ENCODE measurements at places on chromosomes 4 and X. TPM values are rescaled to one million over a fixed set of nuclear protein-coding genes. Genes with fewer than 3 reads are reported as not detected.

RNF212 gene
- not detected for total RNA-seq

GRCh38 chr4:152158225-152158624 lies 377.7 kb downstream of the FBXW7 start:
- DNase-seq: no peak

DNA sequence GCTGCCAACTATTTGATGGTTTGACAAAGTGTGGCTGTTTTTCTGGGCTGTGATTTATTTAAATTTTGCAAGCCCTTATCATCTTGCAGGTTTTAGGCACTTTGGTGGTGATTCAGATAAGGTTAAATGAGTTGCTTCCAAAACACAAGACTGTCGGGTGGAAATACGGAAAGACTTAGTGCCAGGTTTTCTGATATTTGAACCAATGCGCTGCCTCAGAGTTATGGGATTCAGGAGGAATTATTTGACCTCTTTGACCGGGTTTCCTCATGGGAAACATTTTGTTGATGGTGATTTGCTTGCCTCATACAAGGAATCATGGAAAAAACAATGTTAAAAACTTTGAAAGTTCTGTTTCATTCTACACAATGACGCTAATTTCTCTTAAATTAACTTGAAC lies 136.1 kb upstream of the MAP9 start:
- DNase-seq: no peak

CFAP47 gene
- 3.4 TPM for total RNA-seq

CFP gene
- not detected for total RNA-seq

FGFR3 gene
- 8.6 TPM for total RNA-seq

DNA sequence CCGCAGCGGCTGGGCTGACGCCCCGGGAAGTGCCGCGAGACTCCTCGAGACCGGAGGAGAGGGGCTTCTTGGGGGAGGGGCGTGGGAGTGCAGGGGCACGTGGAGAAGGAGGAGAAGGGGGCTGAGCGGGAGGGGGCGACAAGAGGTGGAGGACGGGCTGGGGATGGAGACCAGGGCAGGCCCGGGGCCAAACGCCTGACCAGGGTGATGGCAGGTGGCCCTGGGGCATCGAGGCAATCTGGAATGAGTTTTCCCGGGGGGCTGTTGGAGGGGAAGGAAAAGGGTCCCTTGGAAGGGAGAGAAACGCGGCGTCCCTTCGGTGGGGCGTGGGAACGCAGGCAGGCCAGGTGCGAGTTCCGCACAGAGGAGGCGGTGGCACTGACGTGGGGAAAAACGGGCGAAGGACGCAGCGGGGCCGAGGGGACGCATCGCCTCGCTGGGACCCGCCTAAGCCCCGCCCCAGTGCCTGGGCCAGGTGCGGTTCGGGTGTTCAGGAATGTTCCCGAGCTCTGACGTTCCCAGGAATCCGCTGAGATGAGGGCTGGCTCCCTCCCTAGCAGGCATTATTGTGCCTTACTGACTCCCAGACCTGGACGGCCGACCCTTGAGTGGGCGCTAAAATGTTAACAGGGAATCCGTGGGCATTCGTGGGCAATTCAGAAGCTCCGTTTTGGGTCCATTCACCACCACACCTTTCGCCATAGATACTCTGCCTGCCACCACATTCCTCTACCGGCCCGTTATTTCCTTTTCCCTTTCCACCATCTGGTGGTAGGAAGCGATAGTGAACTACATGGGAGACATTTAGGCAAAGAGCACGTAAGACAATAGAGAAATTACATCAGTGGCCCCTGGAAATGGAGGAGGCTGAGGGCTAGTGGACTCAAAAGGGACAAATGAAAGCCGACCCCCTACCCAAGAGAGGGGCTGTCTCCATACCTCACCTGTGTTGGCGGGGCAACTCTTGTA lies 795 bp upstream of the SH3KBP1 start:
- DNase-seq: peak; percentile 80

- DNase-seq: peak; percentile 3
These were observed 70.8 kb downstream of the ADRA2C start for GRCh38 chr4:3836756-3837601.

DNA sequence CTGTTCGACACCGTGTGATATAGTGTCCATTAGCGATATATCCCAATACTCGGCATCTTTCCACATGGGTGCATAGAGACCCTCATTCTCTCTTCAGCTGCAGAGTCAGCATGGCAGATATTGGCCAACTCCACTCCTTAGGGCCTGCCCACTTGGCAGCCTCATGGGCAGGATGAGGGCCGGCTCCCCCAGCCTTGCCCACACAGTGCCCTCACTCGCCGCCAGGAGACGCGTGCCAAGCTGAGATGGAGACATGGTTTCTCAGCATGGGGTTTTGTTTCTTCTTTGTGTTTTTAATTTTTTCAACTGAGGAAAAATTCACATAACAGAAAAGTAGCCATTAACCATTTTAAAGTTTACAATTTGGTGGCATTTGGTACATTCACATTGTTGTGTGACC lies 5.3 kb upstream of the PLXNA3 start:
- no peak for DNase-seq

DNA sequence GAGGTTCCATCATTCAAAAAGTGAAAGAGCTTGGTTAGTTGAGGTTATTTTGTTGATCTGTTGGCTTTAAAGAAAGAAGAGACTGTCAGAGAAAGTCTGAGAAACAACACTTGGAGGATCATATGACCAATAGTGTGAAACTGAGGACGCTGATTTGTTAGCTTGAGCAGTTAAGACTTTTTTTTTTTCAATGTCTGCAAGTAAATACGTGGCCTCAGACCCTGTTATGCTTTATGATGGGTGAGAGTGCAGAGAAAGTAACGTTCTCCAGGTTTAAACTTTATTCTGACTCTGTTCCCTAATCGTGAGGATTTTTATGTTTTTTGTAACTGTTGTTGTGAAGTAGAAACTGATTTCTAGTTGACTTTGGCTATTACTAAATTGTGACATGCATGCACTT lies 45.9 kb downstream of the GAB1 start:
- DNase-seq: no peak

DNA sequence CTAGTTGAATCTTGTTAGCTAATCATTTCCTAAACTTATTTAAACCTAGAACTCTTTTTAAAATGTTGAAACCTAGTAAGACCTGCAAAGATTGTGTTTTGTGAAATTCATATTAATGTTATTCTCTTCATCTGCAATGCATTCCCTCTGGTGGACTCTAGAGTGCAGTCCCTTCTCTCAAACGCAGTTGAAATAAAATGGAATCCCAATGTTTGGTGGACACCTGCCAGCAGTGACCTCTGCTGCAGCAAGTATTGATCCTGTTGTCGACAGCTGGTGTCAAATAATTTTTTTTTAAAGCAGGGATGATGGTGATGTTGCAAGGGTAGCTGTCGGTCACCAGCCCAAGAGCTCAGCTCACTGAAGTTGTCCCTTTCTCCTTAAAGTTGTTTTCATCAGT lies 492.0 kb downstream of the ZIC3 start:
- DNase-seq: no peak

DNA sequence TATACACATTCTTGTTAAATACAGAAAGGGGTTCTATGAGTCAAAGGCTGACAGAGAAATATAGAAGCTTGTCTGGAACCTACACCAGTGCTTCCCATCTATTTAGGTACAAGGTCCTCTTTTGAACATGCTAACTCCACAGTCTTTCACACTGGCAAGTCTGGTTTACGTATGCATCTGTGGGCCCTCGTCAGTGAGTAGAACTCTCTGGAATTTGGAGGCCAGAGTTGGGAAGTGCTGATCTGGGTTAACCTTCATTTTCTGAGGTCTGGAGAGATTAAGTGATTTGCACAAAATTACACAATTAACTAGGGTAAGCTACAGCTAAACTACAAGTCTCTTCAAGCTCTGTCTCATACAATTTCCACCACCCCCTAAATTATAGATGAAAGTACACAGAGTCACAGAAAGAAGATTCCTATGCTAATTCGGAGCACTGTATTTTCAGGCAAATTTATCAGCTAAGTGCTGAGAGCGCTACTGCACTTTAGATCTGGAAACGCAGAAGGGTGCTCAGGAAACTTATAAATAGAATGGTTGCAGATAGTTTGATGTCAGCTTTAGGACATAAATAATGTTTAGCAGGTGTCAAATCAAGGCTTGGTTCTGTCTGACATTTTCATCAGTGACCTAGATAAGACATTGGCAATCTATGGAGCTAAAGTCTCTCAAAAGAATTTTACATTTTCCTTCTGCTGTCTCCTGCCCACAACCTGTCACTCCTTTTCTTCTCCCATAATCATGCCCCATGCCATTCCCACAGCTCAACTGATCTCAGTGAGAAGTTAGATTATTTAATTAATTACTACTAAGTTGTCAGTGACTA lies 43.0 kb upstream of the PDLIM5 start:
- no peak for DNase-seq

DNA sequence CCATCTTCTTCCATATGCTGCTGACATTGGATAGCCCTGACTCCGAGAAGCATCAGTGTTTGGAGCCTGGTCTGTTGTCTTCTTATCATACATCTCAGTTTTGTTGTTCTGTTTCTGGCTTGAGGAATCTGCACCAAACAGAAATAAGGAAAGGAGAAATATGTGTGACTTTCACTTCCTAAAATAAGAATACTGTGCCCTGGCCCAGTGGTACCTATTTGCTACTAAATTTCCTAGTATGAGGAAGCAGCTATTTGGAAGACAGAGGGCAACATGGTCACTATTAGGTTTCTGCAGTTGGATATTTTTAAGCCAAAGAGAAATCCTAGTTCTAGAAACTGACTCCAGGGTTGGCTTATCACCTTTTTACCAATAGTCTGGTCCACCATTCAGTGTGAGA lies 16.8 kb downstream of the CT47C1 start:
- no peak for DNase-seq

- no peak for DNase-seq
These were observed 282.8 kb upstream of the TENM3 start for GRCh38 chr4:181960384-181960783.

DNA sequence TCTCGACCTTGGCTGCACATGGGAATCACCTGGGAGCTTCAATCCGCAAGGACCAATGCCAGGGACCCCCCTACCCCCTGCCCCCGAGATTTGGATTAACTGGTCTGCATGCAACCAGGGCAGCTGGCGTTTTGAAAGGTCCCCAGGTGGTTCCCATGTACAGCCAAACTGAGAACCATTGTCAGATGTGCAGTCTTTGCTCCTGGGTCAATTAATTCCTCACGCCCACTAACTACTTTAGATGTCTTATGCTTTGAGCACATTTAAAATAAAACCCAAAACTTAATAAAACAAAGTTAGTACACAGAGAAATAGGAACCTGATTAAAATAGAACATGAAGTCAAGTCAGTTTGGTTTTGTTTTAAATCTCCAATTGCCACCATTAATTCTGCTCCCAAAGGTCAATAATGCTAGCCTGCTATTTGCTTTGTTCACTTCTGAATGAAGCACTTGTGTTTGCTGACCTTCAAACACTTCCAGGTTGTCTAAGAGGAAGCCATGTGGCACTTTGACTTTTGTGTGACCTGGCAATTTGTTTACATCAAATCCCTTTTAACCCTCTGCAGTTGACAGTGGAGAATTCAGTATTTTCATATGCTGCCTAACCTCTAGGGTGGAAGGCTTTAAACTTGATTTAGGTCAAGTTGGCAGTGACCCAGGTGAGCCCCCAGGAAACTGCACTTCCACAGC lies 27.2 kb upstream of the TMSB4X start:
- DNase-seq: no peak

DNA sequence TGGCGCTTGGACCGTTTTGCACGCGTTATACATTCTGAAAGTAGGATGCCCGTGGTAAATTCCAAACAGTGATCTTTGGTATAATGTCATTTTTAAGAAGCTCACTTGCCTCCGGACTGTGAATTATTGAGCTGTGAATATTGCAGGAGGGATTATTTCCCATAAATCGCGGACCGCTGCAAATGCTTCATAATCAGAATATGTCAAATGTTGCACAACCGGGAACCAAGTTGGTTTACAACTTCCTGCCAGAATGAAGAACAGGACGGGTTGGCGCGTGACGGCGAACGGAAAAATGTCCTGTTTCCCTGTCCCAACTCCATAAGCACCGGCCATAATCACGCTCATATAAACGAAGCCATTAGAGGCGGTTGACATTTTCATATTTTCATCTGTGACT lies 67.6 kb downstream of the SHOX start:
- DNase-seq: no peak

PIR gene
- total RNA-seq: 80.0 TPM

SCML2 gene
- total RNA-seq: 3.3 TPM

- DNase-seq: no peak
These were observed 50.5 kb upstream of the FAM9C start for GRCh38 chrX:13094828-13095341.

DDX53 gene
- total RNA-seq: not detected

GRCh38 chr4:95833711-95834194 lies 6.1 kb upstream of the PDHA2 start:
- DNase-seq: no peak

DNA sequence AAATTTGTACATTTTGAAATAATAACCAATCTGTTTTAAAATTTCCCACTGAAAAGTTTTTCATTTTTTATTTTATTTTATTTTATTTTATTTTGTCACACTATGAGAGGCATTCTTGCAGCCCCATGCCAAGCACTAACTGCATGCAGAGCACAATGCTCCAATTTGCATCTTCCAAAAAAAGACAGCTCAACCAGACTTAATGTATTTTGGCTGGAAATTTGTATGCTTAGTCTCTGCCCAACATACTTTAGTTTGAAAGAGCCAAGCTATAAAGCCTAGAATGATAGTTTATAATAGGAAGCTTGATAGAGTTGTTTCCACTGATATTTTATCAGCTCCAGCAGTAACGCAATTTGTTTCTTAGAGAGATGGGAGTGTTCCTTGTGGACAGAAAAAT lies 235.5 kb downstream of the GALNTL6 start:
- DNase-seq: no peak

DNA sequence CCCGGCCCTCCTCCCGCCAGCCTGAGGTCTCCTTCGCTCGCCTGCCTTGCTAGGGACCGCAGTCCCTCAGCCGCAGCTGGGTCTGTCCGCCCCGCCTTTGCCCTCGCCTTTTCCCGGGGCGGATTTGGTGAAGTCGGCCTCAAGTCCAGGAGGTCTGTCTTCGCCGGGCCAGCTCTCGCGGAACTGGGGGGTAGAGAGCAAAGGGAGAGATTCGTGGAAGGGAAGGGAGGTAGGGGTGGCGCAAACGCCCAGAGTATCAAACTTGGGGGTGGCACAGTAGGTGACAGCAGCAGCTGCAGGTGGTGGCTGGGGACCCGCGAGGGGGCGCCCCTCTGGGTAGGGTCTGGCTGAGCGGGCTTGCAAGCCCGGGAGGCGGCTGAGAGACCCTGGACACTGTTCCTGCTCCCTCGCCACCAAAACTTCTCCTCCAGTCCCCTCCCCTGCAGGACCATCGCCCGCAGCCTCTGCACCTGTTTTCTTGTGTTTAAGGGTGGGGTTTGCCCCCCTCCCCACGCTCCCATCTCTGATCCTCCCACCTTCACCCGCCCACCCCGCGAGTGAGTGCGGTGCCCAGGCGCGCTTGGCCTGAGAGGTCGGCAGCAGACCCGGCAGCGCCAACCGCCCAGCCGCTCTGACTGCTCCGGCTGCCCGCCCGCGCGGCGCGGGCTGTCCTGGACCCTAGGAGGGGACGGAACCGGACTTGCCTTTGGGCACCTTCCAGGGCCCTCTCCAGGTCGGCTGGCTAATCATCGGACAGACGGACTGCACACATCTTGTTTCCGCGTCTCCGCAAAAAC lies at the start of gene NPY2R:
Gene NPY2R, plus strand, starts transcription at position 379 of the 797 bp plus-strand sequence. CDS start 5,304 bp downstream, outside the sequence.
- DNase-seq: no peak

GRCh38 chr4:73538162-73538561 lies 56.6 kb downstream of the AFM start:
- no peak for DNase-seq
